ENCODE measurements at places on chromosomes 6 and 20. TPM values are rescaled to one million over a fixed set of nuclear protein-coding genes. Genes with fewer than 3 reads are reported as not detected.

The SPATA25 gene
- total RNA-seq = 0.90 TPM

- no peak for DNase-seq
These were observed 73.7 kb downstream of the FARS2 start for GRCh38 chr6:5335020-5335419.

GRCh38 chr20:46062151-46062550 lies 27.6 kb downstream of the NCOA5 start:
- DNase-seq = no peak

DNA sequence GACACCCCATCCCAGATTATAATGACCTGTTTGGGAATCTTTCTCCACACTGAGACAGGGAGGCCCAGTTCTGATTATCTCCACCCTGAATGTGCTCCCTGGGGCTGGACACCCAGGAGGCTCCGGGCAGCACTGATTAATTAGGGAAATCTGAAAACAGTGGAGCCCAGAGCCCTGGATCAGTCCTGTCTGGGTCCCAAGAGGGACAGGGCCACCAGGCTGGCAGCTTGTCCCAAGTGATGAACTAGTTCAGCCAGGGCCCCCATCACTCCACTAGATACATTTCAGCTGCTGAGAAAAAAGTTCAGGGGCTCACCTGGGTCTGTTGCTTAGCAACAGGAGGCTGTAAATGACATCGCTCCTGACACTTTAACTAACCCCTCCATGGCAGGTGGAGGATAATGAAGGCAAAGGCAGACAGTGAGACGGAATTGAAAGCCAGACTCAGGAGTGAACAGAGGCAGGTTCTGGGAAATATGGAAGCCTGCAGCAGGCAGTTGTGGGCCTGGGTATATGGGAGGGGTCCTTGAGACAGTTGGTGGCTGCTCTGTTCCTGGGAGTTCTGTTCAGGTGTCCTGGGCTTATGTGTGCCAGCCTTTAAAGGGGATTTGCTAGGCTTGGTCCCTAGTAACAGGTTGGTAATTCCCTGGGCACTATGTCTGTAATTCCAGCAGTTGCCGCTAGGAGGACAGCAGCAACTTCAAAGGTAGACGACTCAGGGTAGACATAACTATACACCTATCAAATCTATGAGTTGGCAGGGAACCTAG lies 78.3 kb upstream of the CTNNBL1 start:
- peak; percentile 27 for DNase-seq

GRCh38 chr6:84764332-84765049 lies at the start of gene TBX18:
Gene TBX18 (minus strand): TSS chr6:84764598. CDS start chr6:84764181, 417 bp downstream.
- no peak for DNase-seq

Measured in activated naive CD8-positive, alpha-beta T cell treated with anti-CD3 and anti-CD28 coated beads for 36 hours (primary cell).